ENCODE measurements at places on chromosomes 12 and 14. TPM values are rescaled to one million over a fixed set of nuclear protein-coding genes. Genes with fewer than 3 reads are reported as not detected.

KIF5A gene
- total RNA-seq = 16.9 TPM

RERG gene
- total RNA-seq = 0.61 TPM

RNU4-1 gene
- 4,497 TPM for total RNA-seq

DNA sequence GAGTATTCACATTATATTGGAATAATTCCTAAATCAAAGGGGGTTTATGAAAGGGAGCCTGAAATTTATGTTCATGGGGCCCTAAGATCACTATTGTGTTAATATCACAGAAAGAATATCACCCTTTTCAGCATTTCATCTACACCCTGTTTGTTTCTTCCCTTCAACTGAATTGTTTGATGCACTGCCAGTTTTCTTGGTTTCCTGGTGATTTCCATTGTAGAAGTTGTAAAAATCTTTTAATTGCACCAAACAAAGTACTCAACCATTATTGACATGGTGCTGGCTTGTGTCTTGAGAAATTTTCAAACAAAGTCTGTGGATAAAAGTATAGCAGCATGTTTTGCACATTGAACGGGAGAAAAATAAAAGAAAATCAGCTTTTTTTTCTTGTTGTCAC, 154.8 kb upstream of the PRKD1 start:
- no peak overlapping the region for H3K27ac ChIP-seq
- H3K4me3 ChIP-seq = no peak overlapping the region
- H3K27me3 ChIP-seq = peaks cover 4% of the 10 kb centered on the region

- DNase-seq = no peak
- H3K27me3 ChIP-seq = no peaks in the 10 kb centered on the region
- H3K4me1 ChIP-seq = peaks cover 52% of the 10 kb centered on the region
- no peaks in the 10 kb centered on the region for H3K36me3 ChIP-seq
- H3K27ac ChIP-seq = no peak overlapping the region
Measured at GRCh38 chr12:92765871-92766270, 63.1 kb downstream of the PLEKHG7 start.

DBX2 gene
- not detected for total RNA-seq

PPP1R1A gene
- 9.1 TPM for total RNA-seq

PLBD1 gene
- total RNA-seq = 3.5 TPM

GRCh38 chr12:104680070-104680469, 223.3 kb downstream of the CHST11 start:
- H3K4me1 ChIP-seq = peaks cover 17% of the 10 kb centered on the region
- H3K27me3 ChIP-seq = no peaks in the 10 kb centered on the region

DNA sequence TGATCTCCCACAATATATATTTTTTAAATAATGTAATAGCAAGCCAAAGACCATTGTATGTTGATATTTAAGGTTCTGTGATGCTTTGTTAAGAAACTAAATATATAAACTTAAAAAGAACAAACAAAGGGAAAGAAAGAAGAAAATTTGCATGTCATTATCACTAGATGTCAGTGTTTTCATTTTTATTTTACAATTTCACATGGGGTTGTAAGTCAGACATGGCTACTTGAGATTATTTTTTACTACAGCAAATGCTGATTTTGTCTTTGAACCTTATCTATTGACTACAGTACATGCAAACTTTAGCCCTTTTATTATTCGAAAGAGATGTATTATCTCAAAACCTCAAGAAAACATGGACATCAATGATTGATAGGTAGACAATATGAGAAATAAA, 36.1 kb downstream of the SLCO1C1 start:
- DNase-seq = no peak
- H3K4me3 ChIP-seq = no peak overlapping the region
- H3K4me1 ChIP-seq = no peaks in the 10 kb centered on the region

DNA sequence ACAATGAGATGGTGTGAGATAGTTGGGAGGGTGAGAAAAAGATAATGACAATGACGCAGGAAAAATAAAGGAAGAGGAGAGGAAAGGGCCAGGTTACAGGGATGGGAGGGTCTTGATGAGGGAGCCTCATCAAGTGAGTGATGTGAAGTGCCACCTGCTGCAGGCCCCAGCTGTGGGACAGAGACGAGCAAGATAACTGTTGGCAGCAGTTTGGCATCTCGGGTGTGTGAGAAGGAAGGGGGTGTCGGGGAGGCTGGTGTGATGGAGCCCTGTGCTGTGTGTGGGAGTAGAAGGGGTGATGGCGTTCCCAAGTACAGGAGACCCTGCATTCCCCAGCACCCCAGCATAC, 11.4 kb upstream of the TAC3 start:
- H3K27ac ChIP-seq = no peak overlapping the region
- no peaks in the 10 kb centered on the region for H3K36me3 ChIP-seq
- H3K4me3 ChIP-seq = no peak overlapping the region

- no peak overlapping the region for H3K27ac ChIP-seq
- no peak for DNase-seq
- H3K4me1 ChIP-seq = no peaks in the 10 kb centered on the region
Measured at GRCh38 chr12:115956659-115957058, 320.8 kb downstream of the MED13L start.

ARHGDIB gene
- total RNA-seq = 1.5 TPM

DNA sequence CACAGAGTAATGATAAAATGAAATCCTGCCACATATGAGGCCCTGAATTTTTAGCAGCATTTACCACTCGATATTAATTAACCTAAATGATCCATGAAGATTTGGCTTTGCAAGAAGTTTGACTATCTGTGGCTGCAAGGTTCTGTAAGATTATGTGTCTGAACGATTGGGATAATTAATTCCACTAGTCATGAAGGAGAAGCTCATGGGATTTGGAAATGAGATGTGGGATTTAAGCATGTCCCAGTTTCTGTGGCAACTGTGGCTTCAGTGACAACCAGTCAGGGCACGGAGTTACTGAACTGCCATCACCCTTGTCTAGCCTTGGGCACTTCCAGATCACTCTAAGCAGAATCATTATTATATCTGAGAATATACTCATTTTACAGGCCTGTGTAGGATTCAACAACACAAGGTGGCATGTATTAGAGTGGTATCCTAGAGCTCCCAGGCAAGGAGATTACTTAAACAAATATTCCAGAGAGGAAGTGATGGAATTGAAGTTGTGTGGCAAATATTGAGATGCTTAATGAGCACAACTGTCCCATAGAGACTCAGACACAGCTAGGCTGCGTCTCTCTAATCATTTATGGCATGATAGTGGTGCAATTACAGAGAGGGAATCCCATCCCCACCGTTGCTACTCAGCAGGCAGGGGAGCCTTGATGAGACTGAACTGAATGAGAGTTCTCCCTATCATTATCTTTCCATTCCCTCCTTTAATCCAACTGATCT, 205.0 kb upstream of the KRR1 start:
- H3K36me3 ChIP-seq = no peaks in the 10 kb centered on the region
- H3K4me1 ChIP-seq = peaks cover 63% of the 10 kb centered on the region
- H3K27me3 ChIP-seq = no peaks in the 10 kb centered on the region
- no peak overlapping the region for H3K27ac ChIP-seq
- no peak for DNase-seq

- H3K27ac ChIP-seq = no peak overlapping the region
- no peak for DNase-seq
- peaks cover 48% of the 10 kb centered on the region for H3K4me1 ChIP-seq
Measured at GRCh38 chr14:64711039-64711438, 6.8 kb downstream of the PLEKHG3 start.

DNA sequence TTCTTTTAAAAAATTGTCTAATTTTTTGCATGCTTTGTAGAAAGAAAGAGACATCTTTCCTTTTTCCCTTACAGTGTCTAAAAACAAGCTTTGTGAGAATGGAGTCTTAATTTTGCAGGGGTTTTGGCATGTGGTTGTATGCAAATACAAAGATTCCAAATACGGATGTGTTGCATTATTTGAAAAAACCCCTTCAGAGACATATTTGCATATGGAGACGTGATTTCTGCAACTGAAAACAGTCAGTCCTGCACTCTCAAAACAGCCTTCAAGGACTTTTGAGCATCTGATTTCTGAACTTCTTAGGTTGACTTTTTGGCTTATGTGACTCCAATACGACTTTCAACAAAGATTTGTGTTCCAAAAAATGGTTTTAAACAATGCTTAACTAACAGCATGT, 7.8 kb downstream of the IRAK3 start:
- no peak for DNase-seq
- no peaks in the 10 kb centered on the region for H3K4me1 ChIP-seq
- H3K27ac ChIP-seq = no peak overlapping the region
- no peak overlapping the region for H3K4me3 ChIP-seq
- H3K36me3 ChIP-seq = no peaks in the 10 kb centered on the region
- peaks cover 7% of the 10 kb centered on the region for H3K27me3 ChIP-seq

DPF3 gene
- total RNA-seq = 1.3 TPM

OTOGL gene
- 0.12 TPM for total RNA-seq

MYF5 gene
- not detected for total RNA-seq

- no peaks in the 10 kb centered on the region for H3K27me3 ChIP-seq
- H3K27ac ChIP-seq = peak overlapping the region; percentile 12
- no peak for DNase-seq
- peaks cover 4% of the 10 kb centered on the region for H3K36me3 ChIP-seq
- peak overlapping the region; percentile 89 for H3K4me3 ChIP-seq
Measured at GRCh38 chr14:77025744-77026165, 2.8 kb downstream of the IRF2BPL start.

SERPINA10 gene
- not detected for total RNA-seq

- DNase-seq = no peak
- no peak overlapping the region for H3K27ac ChIP-seq
- H3K4me1 ChIP-seq = no peaks in the 10 kb centered on the region
- H3K27me3 ChIP-seq = peaks cover 29% of the 10 kb centered on the region
- no peaks in the 10 kb centered on the region for H3K36me3 ChIP-seq
Measured at GRCh38 chr12:102812344-102812743, 104.7 kb downstream of the PAH start.

- H3K36me3 ChIP-seq = peaks cover 23% of the 10 kb centered on the region
- no peaks in the 10 kb centered on the region for H3K27me3 ChIP-seq
- no peak for DNase-seq
Measured at GRCh38 chr14:63924375-63924774, 71.6 kb downstream of the SYNE2 start.

GRCh38 chr12:32261638-32262037, 137.7 kb upstream of the FGD4 start:
- H3K27me3 ChIP-seq = no peaks in the 10 kb centered on the region
- peaks cover 12% of the 10 kb centered on the region for H3K36me3 ChIP-seq
- peaks cover 26% of the 10 kb centered on the region for H3K4me1 ChIP-seq
- no peak for DNase-seq
- H3K27ac ChIP-seq = no peak overlapping the region

PLEK2 gene
- not detected for total RNA-seq

DNA sequence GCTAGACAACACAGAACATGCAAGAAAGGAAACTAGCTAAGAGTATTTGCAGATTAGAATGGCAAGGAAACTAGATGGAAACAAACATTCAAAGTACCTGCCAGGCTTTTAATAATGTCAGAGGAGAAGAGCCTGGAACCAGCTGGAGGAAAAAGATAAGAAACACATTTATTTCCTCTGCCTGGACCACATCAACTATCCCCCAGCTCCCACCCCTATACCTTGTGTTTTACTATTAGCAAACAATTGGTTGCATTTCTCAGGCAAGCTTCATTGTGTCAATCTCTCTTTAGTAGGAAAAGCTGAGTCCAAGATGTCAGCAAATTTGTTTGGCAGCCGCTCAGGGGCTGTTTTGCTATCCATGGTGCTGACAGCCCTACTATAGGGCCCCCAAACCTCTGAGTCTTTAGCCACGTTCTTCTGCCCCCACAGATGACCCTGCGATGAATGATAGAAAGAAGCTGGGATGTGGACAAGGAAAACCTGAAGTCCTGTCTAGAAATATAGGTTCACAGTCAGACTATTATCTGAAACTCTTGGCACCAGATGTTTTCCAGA, 11.6 kb upstream of the SYNDIG1L start:
- no peaks in the 10 kb centered on the region for H3K36me3 ChIP-seq
- H3K4me3 ChIP-seq = no peak overlapping the region
- peaks cover 16% of the 10 kb centered on the region for H3K27me3 ChIP-seq
- peaks cover 5% of the 10 kb centered on the region for H3K4me1 ChIP-seq
- DNase-seq = no peak
- H3K27ac ChIP-seq = no peak overlapping the region

- H3K27me3 ChIP-seq = no peaks in the 10 kb centered on the region
- H3K27ac ChIP-seq = no peak overlapping the region
- DNase-seq = no peak
- H3K4me1 ChIP-seq = no peaks in the 10 kb centered on the region
Measured at GRCh38 chr14:75769047-75769685, 108.1 kb downstream of the TTLL5 start.

CYP46A1 gene
- 3.0 TPM for total RNA-seq

- no peaks in the 10 kb centered on the region for H3K27me3 ChIP-seq
Measured at GRCh38 chr12:63978519-63978918, 134.0 kb downstream of the SRGAP1 start.

CD163 gene
- not detected for total RNA-seq

SDR9C7 gene
- not detected for total RNA-seq

KIF26A gene
- total RNA-seq = 15.2 TPM

GRCh38 chr12:123384994-123385376, 1.1 kb downstream of the KMT5A start:
- DNase-seq = no peak
- H3K4me3 ChIP-seq = peak overlapping the region; percentile 97
- no peaks in the 10 kb centered on the region for H3K36me3 ChIP-seq
- no peak overlapping the region for H3K27ac ChIP-seq
